ENCODE measurements at places on chromosomes 6 and 20.

GRCh38 chr6:101918471-101918870, 525.0 kb downstream of the GRIK2 start:
- DNase-seq, result no peak

- no peak for DNase-seq
Observed at GRCh38 chr6:112235956-112236355, 18.4 kb downstream of the LAMA4 start.

DNA sequence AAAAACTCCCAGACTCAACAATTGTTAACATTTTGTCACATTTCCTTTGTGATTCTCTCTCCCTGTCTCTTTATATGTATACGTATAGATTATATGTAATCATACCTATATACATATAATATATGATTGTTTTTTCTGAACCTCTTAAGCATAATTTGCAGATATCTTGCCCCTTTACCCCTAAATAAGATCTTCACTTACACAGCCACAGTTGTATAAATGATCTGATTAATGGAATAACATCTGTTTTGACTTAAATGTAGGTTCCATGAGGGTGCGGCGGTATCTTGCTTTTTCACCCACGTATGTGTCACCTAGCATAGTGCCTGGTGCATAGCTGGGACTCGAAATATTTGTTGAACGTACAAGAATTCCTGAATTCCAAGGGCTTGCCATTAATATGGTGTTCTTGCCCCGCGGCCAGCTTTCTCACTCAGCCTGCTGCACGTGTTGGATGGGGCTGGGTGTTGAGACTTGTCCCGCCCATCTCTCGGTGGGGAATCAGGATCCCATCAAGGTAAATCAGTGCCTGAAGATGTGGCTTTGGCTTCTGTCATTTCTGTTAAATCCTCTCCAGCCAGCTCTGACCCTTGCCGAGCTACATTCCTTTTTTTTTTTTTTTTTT, 10.4 kb upstream of the MANBAL start:
- no peak for DNase-seq

DNA sequence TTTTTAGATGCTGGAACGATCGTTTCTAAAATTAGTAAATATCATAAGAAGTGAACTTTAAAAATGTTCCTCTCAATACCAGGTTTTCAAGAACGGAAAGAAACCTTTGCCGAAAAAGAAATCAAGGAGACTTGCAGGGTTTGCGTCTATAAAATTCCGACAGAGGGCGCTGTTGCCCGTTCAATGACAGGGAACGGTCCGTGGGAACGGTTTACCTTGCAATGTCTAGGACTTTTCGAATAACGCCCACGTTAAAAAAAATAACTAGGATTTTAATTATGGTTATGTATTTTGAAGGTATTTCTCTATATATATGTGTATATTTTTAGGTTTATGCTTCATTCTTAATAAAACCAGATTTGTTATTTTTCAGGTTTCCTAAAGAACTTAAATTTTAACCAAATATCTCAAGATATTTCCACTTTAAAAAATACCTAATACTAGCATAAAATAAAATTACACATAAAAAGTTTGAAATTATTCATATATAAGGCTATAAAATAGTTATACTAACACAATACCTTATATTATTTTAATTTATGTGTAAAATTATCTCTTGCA, 2.5 kb upstream of the TFAP2B start:
- DNase-seq, result peak; percentile 5

- DNase-seq, result no peak
Observed at GRCh38 chr6:152268846-152269442, 368.2 kb downstream of the SYNE1 start.

GRCh38 chr6:221531-222349, 70.5 kb upstream of the DUSP22 start:
- DNase-seq, result no peak

- DNase-seq, result peak; percentile 40
Observed at GRCh38 chr6:3355358-3356055, 96.8 kb downstream of the PSMG4 start.

DNA sequence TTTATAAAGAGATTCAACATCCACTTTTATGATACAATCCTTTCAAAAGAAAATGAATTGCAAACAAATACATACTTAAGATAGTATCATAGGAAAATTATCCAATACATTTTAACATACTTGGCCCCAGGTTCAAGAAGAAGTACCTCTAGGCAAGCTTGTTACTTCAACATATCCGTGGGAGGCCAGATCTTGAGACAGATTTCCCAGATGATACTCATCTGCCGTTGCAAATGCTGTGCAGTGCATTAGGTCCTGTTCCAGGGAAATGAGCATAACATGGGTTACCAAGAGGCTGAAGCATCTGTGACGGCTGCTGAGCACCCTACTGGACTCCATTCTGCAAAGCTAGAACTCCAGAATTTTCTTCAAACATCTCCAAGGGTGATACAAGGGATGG, 15.6 kb downstream of the RMND1 start:
- DNase-seq, result no peak

DNA sequence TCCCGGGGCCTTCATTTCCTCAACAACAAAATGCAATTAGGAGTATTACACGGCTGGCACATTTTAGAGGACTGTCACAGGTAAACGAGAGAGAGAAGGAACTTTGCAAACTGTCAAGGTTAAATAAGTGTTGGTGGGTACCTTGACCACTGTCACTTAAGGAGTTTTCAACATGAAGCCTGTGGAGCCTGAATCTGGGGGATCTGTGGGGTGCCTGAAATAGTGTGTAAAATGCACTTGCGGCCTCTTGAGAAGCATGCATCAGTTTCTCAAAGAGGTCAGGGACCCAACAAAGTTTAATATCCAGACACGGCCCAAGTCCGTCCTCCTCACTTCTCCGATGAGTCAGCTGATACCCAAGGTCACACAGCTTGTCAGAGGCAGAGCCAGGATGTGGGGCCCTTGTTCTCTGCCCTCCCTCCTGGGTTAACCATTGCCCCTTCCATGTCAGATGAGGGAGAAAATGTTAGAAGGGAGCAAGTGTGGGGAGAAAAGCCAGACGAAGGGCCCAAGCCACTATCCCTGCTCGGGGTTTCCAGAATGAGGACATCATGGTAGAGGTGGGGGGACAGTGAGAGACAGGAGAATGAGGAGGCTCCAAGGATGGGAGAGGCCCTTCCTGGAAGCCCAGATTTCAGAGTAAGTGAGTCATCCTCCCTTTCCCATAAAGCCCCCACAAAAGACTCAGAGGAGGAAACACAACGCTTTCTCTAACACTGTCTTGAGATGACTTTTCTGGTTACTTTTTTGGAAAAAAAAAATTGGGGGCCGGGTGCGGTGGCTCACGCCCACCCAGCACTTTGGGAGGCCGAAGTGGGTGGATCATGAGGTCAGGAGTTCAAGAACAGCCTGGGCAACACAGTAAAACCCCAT, 42.2 kb downstream of the C6orf132 start:
- no peak for DNase-seq

DNA sequence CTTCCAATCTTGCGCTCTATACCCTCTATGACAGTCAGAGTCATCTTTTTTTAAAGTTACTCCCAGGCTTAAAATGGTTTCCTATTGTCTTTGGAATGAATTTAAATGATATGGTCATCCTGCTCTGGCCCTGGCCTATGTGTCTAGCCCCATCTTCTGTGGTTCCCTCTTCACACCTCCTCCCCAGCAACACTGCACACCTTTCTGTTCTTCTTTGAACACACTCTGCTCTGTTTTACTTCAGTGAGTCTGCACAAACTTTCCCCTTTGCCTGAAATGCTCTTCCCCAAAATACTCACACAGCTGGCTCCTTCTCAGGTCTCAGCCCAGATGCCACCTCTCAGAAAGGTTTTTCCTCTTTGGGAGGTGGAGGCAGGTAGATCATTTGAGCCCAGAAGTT, 132.7 kb downstream of the FYN start:
- DNase-seq, result no peak

- no peak for DNase-seq
Observed at GRCh38 chr6:144581812-144582537, 296.8 kb downstream of the UTRN start.

GRCh38 chr6:8043221-8043620, 21.0 kb downstream of the BLOC1S5 start:
- DNase-seq, result no peak

DNA sequence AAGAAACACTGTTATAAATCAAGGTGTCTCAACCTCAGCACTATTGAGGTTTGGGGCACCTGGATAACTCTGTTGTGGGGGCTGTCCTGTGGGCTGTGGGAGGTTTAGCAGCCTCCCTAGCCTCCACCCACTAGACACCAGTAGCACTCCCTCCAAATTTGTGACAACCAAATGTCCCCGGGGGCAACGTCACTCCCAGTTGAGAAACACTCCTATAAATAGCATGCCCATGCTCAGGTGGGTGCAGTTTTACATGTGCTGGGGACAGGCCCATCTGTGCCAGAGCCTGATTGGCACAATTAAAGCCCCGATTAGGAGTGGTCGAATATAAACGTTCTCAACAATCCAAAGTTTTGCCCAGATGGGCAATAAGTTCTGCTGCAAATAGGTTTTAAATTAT, 78.9 kb downstream of the FAM50B start:
- no peak for DNase-seq

DNA sequence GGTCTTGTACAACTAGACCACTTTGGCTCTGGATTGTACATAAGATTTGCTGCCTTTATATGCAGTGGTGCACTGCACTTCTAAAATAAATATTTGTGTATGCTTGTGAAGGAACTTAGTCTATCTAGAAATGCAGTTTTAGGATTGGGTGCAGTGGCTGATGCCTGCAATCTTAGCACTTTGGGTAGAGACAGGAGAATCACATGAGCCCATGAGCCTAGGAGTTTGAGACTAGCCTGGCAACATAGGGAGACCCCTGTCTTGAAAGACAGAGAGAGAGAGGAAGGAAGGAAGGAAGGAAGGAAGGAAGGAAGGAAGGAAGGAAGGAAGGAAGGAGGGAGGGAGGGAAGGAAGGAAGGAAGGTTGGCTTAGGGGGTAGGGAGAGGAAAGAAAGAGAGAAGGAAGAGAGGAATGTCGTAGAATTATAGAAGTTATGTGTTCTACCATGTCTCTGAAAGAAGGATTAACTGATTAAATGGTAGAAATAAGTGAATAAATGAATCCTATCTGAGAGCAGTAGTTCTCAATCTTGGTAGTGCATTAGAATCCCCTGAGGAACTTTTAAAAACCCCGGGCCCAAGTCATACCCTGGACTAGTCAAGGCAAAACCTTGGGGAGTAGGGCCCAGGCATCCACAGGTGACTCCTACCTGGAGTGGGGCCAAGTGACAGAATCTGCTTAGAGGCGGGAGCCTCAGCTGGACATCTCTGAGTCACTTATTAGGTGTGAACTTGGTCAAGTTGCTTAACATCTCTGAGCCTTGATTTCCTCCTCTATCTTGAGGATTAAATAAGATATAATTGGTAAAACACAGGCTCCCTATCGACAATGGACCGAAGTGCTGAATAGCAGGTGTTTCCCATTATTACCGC, 130.3 kb downstream of the ZNF217 start:
- DNase-seq, result no peak

GRCh38 chr6:150567823-150568383, 31.8 kb upstream of the PLEKHG1 start:
- no peak for DNase-seq

GRCh38 chr6:98578016-98578415, 256.4 kb upstream of the POU3F2 start:
- no peak for DNase-seq

GRCh38 chr20:61857884-61858283, 207.8 kb downstream of the TAF4 start:
- no peak for DNase-seq

DNA sequence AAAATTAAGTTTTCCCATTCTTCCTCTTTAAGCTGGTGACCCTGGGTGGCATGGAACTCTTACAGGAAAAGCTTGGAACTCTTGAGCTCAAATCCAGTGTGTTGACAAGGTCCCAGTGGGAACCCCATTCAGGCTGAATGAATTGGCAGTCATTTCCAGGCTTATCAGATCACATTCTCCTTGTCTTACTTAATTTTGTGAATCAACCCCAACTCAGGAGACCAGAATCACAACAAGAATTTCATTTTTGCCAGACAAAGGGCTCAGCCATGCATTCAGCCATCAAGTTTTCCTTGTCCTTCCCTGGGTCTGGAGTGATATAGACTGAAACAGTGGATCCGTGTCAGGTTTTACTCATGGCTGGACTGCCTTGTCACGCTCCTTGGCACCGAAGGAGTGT, 92.1 kb upstream of the EEF1E1 start:
- DNase-seq, result no peak

DNA sequence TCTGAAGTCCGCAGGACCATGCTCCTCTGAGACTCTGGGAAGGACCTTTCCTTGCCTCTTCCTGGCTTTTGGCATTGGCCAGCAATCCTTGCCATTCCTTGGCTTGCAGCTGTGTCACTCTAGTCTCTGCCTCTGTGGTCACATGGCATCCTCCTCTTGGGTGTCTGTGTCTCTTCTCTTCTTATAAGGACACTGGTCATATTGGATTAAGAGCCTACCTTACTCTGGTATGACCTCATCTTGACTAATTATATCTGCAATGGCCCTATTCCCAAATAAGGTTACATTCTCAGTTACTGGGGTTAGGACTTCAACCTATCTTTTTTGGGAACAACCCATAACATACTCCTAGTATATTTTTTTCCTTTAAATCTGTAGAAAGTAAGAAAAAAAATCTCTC, 49.9 kb upstream of the GTSF1L start:
- no peak for DNase-seq

DNA sequence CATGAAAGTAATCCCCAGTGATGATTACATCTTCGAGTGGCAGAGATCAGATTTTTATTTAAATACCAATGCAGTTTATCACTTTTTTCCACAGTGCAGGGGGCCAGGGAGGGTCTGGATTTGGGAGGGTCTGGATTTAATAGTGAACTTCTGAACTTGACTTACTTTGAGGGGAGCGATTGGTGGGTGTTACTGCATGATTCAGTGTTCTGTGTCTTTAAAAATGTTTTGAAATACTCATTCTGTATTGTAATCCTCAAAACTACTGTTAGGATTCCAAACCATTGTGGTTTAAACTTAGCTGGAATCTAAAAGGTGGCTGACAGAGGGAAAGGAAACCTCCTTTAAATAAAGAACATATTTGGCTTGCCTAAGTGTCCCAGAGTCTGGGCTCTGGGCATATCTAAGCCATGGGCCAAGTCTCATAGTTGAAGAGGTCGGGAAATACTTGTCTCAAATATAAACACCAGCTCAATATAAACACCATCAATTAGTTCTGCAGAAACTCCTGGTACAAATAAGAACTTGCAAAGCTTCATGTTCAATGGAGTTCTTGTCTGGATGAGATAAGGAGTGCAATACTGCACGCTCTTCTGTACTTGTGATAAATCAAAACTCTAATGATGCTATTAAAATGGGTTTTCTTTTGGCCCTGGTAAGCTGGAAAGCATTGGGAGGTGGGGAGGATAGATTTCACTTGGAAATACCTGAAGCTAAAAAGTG, 14.4 kb downstream of the JARID2 start:
- DNase-seq, result no peak

- DNase-seq, result peak; percentile 89
Observed at GRCh38 chr6:125316621-125317020, 14.9 kb upstream of the HDDC2 start.

GRCh38 chr20:6277661-6278240, 154.9 kb upstream of the FERMT1 start:
- DNase-seq, result no peak

All from hypothalamus (tissue), 51 donors.